Activated CD4-positive, CD25-positive, alpha-beta regulatory T cell treated with anti-CD3 and anti-CD28 coated beads, Interleukin-2, amount 50 U/mL, for 72 hours (primary cell): ENCODE measurements at places on chromosomes 7 and 10.
A peak's percentile ranks its signal among the peaks of the same experiment; 100 is the strongest.

DNA sequence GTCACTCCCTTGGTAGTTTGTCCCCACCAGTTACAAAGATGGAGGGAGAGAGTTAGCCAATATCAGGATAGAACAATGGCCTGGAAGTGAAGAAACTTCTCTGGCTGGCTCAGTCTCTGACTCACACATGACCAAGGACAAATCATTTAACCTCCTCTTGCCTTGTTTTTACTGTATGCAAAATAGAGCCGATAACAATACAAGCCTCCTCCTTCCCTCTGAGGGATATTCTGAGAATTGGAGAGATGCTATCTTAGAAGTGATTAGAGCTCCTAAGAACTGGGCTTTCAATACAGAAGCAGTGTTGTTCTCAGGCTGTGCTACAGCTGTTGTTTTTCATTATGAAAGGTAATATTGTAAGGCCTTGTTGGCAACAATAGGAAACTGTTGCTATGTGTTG, 87.7 kb upstream of the EGR2 start:
- no peak for DNase-seq

DNA sequence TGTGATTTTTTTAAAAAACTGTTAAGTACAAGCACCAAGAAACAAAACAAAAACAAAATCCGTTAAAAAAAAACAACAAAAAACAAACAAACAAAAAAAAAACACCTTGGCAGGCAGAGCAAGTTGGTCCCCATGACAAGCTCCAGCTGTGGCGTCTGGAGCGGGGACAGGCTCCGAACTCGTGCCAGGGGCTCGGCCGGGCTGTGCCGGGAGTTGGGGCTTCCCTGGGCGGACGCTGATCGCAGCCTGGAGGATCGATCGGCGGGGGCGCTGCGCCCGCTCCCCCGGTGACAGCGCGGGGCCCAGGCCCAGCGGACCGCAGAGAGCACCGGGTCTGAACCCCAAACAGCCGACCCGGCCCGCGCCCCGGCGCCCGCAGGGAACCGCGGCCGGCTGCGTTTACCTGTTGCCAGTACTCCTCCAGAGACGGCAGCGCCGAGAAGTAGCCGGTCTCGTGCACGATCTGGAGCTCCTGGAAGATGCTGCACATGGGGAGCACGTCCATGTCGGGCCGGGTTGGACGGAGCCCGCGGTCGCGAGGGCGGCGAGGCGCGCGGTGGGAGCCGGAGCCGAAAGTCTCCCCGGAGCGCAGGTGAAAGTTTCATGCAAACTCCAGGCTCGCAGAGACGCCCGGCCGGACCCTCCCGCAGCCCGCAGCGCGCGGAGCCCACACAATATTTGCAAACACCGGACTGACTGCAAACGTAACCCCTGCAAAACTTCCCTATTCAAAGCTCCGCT, at the start of gene KLF6:
Gene KLF6 (minus strand): TSS at position 700 of the 741 bp plus-strand sequence. CDS start 195 bp downstream, at position 505.
- peak; percentile 74 for DNase-seq

GRCh38 chr10:119614686-119615085, 17.9 kb upstream of the TIAL1 start:
- no peak for DNase-seq

DNA sequence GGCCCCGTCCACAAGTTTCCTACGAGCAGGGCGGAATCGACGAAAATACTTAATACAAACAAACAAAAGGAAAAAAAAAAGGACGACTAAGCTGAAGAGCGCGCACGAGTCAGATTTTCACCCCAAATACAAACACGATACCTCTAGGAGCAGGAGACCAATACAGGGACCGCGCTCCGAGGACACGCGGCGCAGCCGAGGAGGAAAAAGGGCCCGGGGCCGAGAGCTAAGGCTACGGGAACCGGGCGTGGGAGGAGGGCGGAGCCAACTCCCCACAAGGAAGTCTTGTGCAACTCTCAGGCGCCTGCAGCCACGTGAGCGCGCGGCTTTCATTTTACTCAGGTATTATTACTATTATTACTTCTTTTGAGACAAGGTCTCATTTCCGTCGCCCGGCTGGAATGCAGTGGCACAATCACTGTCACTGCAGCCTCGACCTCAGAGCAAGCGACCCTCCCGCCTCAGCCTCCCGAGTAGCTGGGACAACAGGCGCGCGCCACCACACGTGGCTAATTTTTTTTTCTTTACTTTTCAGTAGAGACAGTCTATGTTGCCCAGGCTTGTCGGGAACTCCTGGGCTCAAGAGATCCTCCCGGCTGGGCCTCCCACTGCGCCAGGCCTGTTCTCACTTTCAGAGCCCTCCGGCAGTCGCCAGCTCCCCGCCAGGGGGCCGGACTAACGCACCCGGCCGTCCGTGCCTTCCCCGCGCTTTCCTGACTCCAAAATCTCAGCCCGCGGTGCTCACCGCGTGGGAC, 1.2 kb downstream of the HNRNPF start:
- peak; percentile 87 for DNase-seq

DNA sequence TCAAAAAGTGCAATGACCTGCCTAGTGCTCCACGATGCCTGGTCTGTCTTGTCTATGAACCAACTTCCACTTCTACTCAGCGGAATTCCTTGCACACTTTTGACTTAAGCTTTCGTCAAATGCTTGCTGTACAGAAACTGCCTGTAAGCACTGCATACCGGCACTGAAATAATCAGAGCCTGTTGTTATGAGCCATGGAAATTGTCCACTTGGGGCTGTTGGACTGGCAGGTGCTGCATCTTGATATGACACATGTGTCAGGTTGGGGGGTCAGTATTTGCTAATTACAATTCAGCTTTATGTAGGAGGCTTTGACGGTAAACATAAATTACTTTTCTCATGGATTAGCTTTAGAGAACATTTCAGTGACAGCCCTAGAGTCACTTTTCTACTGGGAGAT, 32.0 kb upstream of the KLF6 start:
- no peak for DNase-seq

- DNase-seq: peak; percentile 79
Measured at GRCh38 chr10:80205477-80206276, at the start of gene ANXA11. Gene ANXA11 (minus strand): TSS chr10:80205537. CDS start chr10:80172861, 32,676 bp downstream.

- DNase-seq: no peak
Measured at GRCh38 chr7:120033114-120033513, 239.9 kb upstream of the KCND2 start.

- DNase-seq: no peak
Measured at GRCh38 chr10:128625926-128626325, 499.7 kb upstream of the MKI67 start.

- DNase-seq: no peak
Measured at GRCh38 chr7:21106296-21106732, 319.6 kb upstream of the SP8 start.

DNA sequence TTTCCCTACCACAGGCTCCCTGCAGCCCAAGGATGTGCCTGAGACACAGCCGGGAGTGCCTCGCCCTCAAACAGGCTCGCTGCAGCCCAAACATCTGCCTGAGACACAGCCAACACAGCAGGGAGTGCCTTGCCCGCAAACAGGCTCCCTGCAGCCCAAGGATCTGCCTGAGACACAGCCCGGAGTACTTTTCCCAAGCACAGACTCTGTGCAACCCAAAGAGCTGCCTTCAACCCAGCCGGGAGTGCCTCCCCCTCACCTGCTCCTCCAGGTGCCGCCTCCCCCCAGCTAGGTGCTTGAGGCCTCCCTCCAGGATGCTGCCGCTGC, 42.9 kb downstream of the ANTXRL start:
- DNase-seq: no peak
